ENCODE measurements at places on chromosomes 12 and 14. TPM values are rescaled to one million over a fixed set of nuclear protein-coding genes. Genes with fewer than 3 reads are reported as not detected.

The PPP4R4 gene
- polyA plus RNA-seq: 0.26 TPM

DNA sequence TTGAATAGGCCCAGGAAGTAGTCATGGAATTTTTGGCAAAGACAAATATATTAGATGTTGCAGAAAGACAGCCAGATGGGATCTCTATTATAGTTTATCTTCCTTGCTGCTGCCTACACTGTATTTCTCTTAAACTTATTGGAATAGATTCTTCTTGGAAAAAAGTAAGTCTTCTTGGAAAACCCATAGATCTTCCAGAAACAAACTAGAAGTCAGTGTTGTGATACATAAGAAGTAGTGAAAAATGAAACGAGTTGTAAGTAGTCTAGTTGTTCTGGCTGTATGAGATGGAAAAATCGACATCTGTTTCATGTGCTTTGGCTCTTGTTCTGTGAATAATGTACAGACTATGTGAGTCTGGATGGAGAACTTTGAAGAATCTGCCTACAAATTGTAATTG is 29.0 kb downstream of the GLIPR1L2 start:
- no peak for DNase-seq

- peak; percentile 71 for DNase-seq
These were observed 6.9 kb downstream of the PABPN1 start for GRCh38 chr14:23327947-23328744.

DNA sequence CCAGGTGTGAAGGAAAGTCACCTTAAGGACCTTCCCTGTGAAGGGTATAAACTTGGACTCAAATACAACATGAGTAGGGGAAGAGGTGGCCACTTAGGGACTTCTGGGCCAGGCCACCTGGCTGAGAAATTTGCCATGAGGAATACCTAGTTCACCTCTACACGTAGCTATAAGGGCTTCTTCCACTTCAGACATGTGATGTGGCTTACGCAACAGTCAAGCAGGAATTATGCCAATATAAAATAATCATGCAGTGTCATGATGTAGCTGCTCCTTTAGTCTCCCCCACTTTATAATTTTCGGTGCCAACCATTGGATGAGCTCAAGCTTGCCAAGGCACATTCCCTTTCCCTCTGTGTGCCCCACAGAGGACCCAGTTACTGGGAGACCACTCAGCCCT is 166.6 kb upstream of the BCL2L14 start:
- no peak for DNase-seq

GRCh38 chr12:83796531-83796930 is 1109.8 kb downstream of the TMTC2 start:
- DNase-seq: no peak

Measured in renal pelvis (tissue), 12 donors.